NCI-H187 (cell line): ENCODE measurements at places on chromosomes 1 and 21.

GRCh38 chr21:29586696-29587095 is 288.0 kb downstream of the BACH1 start:
- DNase-seq = no peak

GRCh38 chr1:97159342-97159741 is 437.8 kb downstream of the PTBP2 start:
- DNase-seq = no peak

DNA sequence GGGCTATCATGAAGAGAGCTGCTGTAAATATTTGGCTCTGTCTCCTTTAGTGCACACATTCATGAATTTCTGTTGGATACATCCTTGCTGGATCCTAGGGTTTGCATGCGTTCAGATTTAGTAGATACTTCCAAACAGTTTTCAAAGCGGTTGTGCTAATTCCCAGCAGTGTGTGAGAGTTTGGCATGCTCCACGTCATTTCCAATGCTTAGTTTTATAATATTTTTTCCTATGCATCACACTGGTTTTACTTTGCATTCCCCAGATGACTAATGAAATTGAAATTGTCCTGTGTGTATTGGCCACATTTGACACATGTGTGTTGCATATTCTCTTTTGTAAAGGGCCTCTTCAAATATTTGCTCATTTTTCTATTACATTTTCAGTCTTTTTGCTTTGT is 18.5 kb upstream of the AADACL3 start:
- DNase-seq = no peak

GRCh38 chr1:200872446-200873115 is at the start of gene GPR25:
Gene GPR25, plus strand, starts transcription at chr1:200872981. Its CDS starts 57 bp downstream, at chr1:200873038.
- no peak for DNase-seq

DNA sequence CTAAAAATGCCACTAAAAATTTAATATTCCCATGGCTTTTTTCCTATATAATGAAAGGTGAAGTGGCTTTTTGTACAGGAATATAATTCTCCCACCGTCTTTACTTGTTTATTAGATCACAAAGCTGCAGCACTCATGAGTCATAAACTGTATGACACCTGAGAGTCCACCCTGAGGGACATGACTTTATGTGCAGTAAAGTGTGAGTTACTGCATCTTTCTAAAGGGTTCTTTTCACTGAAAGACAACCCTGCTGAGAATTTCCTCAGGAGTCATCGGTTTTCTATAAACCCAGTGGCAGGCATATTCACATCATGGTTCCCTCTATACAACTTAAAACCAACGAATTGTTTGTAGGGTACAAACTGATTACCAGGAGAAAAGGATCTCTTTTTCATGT is 77.4 kb downstream of the APP start:
- no peak for DNase-seq

GRCh38 chr21:31714741-31715365 is 17.1 kb downstream of the SCAF4 start:
- no peak for DNase-seq

GRCh38 chr1:248823517-248824001 is 2.2 kb downstream of the SH3BP5L start:
- DNase-seq = no peak

DNA sequence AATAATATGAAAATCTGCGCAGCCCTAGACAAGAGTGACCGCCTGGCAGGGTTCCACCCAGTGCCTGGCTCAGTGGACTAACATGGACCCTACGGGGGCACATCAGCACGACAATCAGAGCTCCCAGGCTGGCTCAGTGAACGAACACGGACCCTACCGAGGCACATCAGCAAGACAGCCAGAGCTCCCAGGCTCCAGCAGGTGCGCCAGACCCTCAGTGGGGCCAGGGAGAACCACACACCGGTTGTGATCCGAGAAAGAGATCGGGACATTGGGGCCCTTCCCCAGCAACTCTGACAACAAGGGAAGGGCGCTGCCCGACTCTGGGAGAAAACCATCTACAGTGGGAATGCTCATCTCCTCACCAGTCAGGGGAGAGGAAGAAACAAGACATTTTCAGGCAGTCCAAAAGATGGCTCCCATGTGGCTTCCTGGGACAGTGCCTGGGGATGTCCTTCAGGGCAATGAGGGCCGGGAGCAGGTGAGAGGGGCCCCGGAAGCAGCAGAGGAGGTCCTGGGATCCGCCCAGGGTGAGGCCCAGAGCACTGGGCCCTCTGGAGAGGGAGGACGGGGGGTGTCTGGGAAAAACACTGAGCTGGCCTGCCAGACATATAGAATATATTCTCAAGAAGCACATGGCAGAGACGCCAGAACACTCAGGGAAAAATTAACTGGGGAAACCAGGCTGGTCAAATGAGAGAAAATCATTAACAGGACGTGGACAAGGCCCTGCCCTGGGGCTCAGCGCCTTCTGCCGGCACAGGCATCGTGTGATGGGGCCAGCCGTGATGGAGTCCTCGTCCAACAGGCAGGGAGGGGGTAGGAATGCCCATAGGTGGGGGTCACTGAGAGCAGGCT is 4.8 kb downstream of the ARHGEF16 start:
- no peak for DNase-seq

- no peak for DNase-seq
Measured at GRCh38 chr21:45578176-45578801, 36.0 kb upstream of the SLC19A1 start.

DNA sequence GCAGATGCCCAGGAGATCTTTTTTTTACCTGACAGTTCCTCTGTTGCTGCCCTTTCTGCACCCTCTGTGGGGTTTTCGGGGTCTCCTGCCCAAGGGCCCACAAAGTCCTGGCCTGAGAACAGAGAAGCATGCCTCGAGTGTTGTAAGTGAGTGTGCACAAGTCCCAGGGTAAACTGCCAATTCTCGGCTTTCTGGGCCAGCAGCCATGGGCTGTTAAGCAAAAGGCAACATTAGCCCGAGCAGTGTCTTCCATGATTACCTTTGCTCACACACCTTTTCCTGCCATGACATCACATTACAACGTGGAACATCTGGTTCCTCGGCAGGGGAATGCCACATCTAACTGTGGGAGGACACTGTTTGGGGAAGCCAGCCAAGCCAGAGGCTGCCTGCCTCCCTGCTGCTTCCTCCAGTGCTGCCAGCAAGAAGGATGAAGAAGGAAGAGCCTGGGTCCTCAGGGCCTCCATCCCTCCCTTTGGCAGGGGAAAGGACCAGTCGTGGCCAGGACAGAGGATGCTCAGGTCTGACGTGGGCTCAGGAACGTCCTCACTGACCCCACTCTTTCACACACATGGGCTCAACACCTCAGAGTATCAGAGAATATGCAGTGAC is 485.9 kb downstream of the OMA1 start:
- DNase-seq = no peak

DNA sequence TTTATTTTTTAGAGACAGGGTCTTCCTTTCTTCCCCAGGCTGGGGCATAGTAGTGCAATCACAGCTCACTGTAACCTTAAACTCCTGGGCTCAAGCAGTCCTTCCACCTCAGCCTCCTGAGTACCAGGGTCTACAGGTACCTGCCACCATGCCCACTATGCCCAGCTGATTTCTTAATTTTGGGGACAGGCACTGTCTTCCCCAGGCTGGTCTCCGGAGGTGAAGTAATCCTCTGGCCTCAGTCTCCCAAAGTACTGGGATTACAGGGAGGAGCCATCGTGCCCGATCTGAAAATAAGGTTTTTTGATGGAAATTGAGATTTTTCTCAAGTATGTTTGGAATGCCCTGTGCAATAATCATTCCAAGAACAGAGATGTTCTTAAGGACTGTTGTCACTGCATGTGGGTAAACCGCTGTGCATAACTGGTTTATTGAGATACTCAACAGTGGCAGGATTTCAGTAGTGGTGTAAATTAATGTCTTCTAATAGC is 934 bp upstream of the MSH4 start:
- no peak for DNase-seq

DNA sequence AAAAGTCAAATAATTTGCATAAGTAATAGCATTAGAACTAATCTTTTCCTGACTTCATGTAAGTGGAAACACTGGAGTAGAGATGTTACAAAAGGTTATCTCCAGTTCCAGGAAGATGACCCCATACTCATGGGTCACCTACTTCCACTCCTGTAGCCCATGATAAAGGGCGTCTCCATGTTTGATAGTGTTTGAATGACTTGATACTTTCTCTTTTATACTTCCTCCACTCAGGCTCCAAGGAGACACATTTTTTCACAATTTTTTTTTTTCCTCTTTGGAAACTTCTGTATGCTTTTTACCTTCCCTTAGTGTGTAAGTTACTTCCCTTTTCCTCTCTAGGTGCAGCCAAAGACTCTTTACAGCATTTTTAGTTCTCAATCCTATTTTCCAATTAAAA is 382.1 kb upstream of the B3GALT2 start:
- no peak for DNase-seq

GRCh38 chr1:100476735-100477290 is 61.1 kb upstream of the GPR88 start:
- DNase-seq = no peak

- DNase-seq = no peak
Measured at GRCh38 chr1:200366577-200367253, 43.1 kb downstream of the ZNF281 start.

DNA sequence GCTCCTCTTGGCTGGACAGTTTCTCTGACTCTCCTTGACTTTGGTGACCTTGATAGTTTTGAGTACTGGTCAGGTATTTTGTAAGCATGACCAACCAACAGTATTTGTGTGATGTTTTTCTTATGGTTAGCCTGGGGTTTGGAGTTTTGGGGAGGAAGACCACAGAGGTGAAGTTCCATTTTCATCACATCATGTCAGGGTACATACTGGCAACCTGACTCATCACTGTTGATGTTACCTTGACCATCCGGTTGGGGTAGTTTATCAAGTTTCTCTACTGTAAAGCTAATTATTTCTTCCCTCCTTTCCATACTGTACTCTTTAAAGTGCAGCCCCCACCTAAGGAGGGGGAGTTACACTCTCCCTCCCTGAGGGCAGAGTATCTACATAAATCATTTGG is 13.4 kb downstream of the OSCP1 start:
- DNase-seq = no peak

GRCh38 chr21:44395260-44395659 is 41.8 kb downstream of the TRPM2 start:
- DNase-seq = no peak

DNA sequence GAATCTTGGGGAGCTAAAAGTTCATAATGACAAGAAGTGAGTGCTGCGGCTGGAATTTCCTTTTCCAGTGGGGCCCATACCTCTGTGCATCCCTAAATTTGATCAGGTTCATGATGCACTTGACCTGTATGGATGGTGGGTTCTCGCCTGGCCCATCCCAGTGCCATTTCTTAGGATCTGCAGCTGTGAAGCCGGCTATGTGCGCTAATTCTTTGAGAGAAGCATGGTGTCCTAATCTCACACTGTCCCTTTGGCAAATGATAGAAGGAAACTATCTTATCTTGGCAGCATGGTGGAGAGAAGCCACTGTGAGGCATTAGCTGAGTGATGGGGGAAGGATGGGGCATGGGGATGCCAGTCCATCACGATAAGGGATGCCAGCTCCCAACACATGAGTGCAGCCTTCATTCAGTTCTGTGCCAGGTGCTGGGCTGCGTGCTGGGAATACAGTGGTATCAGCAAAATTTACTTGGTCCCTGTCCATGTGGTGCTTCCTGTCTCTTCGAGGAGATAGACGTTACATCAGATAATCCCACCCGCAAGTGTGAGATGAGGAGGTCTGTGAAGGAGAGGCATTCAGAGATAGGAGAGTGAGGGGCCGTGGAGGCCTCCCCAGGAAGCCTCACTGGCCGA is 30.5 kb downstream of the STUM start:
- DNase-seq = no peak

- DNase-seq = no peak
Measured at GRCh38 chr1:193411714-193412113, 225.3 kb upstream of the B3GALT2 start.

DNA sequence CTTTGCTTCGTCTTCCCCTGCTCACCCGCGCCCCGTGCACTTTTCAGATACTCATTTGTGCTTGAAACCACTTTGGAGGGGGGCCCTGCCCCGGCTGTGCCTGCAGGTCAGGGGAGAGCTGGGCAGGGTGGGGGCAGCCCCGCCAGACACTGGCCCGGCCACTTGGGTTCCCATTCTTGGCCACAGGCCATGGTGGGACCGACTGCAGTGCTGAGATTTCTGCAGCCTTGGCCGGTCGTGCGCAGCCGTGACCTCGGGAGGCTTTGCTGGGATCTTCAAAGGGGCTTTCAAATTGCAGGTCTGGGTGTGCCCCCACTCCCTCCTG is 54.5 kb upstream of the TTC34 start:
- DNase-seq = no peak

- no peak for DNase-seq
Measured at GRCh38 chr1:172745014-172745413, 86.1 kb downstream of the FASLG start.

- DNase-seq = no peak
Measured at GRCh38 chr1:151803915-151804314, 1.3 kb downstream of the LINGO4 start.

DNA sequence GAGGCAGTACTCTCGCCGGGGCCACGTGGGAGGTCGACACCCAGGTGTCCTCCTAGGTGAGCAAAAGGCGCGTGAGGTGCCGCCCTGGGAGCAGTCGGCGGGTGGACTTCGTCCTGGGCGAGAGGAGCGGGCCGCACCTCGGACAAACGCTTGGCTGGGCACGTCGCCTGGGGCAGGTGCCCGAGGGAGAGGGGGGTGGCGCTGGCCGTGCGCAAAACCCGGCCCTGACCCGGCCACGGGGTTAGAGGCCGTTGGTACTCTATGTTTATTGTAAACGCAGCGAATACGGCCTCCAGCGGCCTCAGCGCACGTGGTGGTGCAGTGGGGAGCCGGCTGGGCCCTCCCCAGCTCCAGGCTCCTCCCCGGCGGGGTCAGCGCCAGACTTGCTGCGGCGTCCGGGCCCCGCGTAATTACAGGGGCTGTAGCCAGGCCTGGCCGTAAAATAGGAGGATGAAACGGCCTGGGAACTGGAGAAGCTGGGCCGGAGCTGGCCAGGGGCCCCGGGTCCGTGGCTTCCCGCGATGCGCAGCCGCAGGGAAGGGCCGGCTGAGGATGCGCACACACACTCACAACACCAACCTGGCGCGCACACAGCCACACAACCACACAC is 1.6 kb upstream of the EFNA1 start:
- no peak for DNase-seq

DNA sequence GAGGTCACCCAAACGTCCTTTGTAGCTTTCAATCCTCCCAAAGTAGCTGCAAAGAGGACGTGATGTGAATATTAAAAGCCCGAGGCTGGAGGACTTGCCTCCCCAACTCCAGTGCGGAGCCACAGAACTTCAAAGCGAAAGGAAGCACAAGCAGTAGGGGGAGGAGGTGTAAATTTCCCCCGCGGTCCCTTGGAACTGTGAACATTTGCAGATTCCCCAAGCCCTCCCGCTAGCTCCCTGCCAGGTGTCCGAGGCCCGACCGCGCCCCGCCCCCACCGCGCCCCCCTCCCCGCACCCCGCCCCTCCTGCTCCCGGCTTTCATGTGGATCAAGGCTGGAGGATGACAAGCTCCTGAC is 41.5 kb upstream of the HAO2 start:
- peak; percentile 92 for DNase-seq

- DNase-seq = no peak
Measured at GRCh38 chr1:201226178-201226514, 35.5 kb downstream of the IGFN1 start.

GRCh38 chr1:232585486-232585885 is 44.4 kb downstream of the SIPA1L2 start:
- DNase-seq = no peak

GRCh38 chr1:61950418-61950817 is 208.1 kb downstream of the PATJ start:
- no peak for DNase-seq
